Keratinocyte (primary cell): ENCODE measurements at places on chromosomes 12 and 14. TPM values are rescaled to one million over a fixed set of nuclear protein-coding genes. Genes with fewer than 3 reads are reported as not detected.

The SLC25A21 gene
- polyA plus RNA-seq = 0.28 to 0.66 TPM (median 0.40 TPM) in 3 replicates

The RFX4 gene
- polyA plus RNA-seq = not detected in 3 replicates

The GLIPR1L2 gene
- polyA plus RNA-seq = 0.29 to 0.66 TPM (median 0.41 TPM) in 3 replicates

DNA sequence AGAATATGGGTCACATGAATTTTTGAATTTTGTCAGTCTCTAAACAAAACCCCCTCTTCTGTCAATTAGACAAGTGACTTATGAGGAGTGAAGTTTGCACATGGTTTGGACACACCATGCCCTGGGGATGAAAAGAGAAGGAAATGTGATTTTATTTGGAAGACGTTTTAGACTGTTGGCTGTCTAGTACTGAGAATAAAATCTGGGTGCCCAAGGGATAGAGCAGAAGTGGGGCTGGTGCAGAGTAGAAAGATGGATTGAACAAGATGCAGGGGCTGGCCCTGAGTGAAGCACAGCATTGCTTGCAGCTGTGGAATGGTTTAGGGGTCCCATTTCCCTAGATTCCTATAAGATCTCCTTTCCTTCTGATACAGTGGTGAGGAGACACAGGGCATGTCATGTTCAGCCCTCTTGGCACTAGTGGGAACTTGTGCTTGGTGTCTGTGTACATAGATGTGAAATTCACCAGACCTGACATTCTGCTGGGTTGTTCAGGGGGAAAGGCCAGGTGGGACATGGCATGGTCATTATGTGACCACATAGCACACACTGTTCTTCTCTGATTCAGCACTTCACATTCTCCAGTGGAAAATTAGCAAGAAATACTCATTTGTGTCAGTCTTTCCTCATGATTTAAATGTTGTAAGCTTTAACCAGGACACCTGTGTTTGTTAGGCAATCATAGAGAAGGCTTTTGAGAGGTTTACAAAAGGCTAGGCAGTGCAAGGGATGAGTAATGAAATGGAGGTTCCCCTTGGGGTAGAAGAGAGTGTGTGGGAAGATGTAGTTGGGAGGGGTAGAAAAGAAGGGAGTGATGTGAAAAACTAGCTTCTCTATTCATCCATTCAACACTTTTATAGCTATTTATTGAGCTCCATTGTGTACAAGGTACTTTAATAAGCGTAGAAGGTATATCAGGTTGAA lies 202.3 kb upstream of the IGF1 start:
- DNase-seq = no peak

GRCh38 chr12:65911321-65911720 lies 87.0 kb downstream of the HMGA2 start:
- DNase-seq = no peak

DNA sequence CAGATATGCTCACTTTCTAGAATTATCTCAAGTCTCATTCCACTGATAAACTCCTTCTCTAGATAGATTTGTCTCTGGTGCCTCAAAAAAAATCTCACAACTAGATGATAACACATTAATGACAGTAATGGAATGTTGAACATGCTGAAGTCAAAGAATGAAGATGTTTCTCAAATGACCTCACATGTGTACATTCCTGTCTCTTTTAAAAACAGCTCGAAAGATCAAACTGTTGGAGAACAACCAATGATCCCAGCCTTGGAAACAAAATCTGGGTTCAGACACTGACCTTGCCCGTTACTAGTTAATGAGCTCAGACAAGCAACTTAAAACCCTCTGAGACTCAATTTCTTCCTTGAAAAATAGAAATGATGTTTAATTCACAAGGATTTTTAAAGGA lies 44.7 kb upstream of the KCNJ8 start:
- DNase-seq = no peak

DNA sequence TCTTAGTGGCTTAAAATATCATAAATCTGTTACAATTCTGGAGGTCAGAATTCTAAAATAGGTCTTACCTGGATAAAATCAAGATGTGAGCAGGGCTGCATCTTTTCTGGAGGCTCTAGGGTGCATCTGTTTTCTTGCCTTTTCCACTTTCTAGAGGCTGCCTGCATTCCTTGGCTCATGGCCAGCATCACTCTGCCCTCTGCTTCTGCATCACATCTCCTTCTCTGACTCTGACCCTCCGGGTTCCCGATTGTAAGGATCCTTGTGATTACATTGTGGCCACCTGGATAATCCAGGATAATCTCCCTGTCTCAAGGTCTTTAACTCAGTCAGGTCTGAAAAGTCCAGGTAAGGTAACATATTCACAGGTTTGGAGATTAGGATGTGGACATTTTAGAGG lies 11.0 kb upstream of the BMP4 start:
- no peak for DNase-seq

- no peak for DNase-seq
These were observed 101.7 kb upstream of the ATF7IP start for GRCh38 chr12:14263742-14264141.

GRCh38 chr12:28793581-28794151 lies 355.4 kb upstream of the FAR2 start:
- DNase-seq = no peak

DNA sequence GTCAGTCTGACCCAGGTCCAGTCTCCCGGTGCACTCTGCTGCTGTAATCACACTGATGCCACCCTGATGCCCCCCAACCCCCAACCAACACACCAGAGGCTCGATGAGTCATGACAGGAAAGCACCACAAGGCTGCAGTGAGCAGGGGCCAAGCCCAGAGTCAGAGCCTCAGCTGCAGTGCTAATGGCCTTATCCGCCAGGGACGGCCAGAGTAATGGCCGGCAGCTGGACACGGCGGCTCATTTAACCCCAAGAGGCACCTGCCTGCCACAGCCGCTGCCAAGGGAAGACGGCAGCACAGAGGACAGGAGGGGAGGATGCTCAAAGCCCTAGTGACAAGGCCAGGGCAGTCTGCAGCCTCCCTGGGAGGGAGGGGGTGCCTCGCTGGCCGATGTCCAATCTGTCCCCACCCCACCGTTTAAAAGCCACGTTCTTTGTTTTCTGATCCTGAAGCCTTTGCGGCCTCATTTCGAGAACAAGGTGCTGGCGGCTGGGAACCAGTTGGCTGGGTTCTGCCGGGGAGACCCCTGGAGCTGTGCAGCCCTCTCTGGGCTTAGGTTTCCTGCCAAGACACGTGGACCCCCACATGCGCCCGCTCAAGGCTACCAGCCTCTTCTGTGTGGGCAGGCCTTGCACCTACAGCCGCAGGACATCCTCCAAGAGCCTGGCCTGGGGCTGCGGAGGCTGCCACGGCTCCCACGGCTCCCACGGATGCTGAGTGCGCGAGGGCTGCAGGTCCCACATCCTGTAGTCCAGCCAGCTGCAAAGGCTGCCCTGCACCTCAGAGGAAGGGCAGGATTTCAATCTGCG lies 13.1 kb downstream of the CCDC85C start:
- DNase-seq = no peak

DNA sequence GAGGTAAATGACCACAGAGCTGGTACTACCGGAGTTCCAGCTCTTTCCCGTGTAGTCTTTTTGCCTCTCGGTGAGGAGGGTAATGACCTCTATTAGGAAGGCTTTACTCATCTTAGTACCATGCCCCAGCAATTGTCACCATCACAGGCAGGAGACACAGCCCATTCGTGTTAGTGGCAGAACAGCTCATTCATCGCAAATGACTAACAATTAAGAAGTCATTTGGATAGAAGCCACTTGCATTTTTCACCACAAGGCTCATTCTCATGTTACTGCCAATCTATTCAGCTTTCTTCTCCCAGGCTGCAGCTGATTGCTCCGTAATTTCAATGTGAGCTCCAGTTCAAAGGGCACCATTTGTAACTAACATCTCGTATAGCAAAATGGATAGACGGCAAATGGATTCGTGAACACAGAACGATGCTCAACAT lies 718.8 kb upstream of the TMEM132C start:
- no peak for DNase-seq
